Ureter (tissue), 1 donor: ENCODE measurements at places on chromosomes 7 and 10.

GRCh38 chr10:6877336-6877721, 297.3 kb upstream of the PRKCQ start:
- DNase-seq, result no peak

DNA sequence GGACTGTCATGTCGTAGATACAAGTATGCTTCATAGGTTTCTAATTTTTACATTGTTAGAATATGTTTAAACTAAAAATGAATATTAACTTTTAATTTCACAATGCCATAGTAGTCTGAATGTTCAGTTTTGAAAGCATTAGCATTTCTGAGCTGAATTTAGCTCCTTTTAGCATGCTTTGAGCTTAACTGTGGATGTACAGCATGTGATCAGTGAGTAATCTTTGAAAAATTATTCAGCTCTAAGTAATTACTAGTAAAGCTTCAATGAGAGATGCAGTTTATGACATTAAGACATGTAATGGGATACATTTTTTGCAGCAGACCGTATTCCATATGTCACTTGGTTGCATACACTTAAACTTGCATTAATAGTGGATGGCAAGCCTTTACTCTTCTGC, 114.1 kb upstream of the WNT16 start:
- no peak for DNase-seq

- no peak for DNase-seq
Measured at GRCh38 chr7:18384491-18385143, 110.9 kb upstream of the HDAC9 start.

DNA sequence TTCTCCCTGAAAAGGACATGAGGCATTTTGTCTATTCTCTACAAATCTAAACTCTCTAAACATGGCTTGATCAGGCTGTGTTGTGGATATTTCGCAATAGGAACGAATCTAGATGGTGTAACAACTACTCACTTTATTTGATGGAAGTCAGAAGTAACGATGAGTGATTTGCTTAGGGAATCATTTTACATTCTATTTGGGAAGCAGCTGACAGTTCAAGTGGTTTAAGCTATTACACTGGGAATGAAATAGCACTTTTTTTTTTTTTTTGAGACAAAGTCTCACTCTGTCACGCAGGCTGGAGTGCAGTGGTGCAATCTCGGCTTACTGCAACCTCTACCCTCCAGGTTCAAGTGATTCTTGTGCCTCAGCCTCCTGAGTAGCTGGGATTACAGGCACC, 44.1 kb downstream of the NPY start:
- no peak for DNase-seq

DNA sequence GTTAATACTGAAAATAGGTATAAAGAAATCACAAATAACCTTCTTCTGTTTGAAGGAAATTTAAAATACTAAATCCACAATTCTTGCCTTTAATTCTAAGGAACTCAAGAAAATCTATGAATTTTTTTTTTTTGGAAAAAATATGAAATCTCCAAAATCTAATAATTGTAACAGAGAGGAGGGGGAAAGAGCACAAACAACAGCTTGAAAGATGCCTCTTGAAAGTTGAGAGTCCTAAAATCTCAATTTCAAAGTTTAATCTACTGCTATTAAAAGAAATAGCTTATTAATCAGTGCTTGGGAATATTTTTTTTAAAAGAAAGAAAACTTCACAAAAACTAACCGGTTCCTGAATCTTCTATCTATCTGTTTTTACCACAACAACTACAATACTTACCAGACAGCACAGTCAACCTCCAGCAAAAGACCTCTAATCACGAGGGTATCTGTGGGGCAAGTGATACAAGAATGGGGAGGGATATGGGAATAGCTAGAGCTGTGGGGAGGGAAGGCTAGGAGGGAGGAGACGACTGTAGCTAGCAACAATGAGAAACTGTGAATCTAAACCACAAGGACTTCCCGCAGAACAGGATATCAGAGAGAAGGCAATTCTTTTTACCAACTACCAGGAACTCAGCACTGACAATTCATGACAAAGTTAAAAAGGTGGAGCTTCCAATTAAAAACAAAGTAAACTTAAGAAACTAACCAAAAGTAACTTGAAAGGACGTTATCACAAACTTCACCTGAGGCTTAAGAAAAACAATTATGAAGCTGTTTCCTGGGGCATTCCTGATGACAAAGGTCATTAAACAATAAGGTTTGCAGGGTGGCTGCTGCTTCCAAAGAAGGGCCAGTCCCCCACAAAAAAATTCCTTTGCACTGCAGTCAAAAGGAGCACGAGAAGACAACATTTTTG, at the start of gene USP54:
Gene USP54, minus strand, starts transcription at position 462 of the 919 bp plus-strand sequence. CDS start 15,684 bp downstream, outside the sequence.
- no peak for DNase-seq

DNA sequence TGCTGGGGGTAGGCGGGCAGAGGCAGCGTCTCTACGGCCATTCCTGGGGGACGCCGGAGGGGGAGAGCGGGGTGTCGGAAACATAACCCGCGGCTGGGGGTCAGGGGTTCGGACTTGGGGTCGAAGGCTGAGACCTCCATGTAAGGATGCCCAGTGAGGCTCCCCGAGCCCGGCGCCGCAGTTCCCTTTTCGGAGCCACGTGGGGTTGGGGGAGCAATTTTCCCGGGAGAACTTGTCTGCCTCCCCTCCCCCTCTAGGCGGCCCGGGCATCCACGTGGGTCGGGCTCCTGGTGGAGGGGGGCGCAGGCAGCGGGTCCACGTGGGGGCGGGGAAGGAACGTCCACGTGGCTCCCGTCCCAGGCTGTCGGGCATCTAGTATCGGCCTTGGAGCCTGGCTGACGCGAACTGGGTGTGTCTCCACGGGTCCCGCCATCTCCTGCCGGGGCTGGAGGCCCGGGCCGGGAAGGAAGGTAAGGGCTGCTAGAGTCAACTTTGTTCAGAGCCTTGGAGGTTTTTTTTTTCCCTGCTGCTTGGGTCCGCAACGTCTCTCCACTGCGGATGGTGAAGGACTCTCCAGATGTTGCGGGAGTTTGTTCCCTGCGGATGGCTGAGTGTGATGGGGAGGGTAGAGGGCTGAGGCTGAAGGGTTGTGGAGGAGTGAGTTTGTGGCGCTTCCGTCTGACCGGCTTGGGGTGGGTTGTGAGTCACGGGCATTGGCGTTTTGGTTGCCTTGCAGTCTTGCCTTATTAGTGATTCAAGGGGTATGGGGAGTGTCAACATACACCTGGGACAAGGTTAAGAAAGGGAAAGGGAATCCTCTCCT, 744 bp downstream of the PPRC1 start:
- peak; percentile 86 for DNase-seq

GRCh38 chr7:157502701-157503111, 165.9 kb downstream of the DNAJB6 start:
- peak; percentile 36 for DNase-seq

GRCh38 chr7:121515630-121516401, 119.7 kb upstream of the FAM3C start:
- no peak for DNase-seq

DNA sequence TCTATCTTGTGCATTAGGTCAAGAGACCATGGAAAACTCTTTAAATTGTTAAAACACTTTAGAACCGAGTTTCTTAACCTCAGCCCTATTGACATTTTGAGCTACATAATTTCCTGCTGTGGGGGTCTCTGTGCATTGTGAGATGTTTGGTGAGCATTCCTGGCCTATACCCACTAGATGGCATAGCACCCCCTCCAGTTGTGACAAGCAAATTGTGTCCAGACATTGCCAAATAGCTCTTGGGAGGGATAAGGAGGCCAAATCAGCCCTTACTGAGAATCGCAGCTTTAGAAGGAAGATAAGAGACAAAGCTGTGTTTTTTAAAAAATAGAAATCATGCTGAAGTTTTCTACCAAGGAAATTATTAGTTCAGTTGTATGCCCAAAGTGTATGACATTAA, 1158.5 kb upstream of the C7orf33 start:
- no peak for DNase-seq

GRCh38 chr10:17506390-17506789, 52.0 kb upstream of the ST8SIA6 start:
- DNase-seq, result no peak

GRCh38 chr10:132713421-132714095, 72.4 kb downstream of the NKX6-2 start:
- no peak for DNase-seq

DNA sequence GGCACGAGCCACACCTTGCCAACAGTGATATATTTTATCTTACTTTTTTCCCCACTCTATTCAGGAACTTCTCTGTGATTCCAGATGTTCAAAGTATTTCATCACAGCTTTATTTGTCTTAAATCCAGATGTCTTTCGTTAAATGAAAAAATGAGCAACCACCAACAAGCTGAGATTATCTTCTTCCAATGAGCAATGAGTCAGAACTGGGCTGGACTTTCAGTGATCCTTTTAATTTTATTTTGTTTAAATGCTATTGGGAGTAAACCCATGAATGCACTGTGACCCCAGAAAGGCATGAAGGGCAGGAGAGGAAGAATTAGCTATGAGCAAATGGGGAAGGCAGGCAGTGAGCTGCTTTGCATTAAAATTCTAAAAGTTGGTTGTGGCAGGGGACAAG, 77.6 kb upstream of the IMMP2L start:
- DNase-seq, result no peak

DNA sequence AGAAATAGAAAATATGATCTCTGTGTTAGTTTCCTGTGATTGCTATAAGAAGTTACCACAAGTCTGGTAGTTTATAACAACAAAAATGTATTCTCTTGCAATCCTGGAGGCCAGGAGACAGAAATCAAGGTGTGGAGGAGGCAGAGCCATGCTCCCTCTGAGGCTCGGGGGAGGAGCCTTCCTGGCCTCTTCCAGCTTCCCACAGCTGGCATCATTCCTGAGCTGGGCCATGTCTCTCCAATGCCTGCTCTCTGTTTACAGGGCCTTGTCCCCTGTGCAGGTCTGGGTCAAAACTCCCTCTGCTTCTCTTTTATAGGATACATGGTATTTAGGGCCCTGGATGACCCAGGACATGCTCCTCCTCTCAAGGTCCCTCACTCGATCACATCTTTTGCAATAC, 81.3 kb upstream of the RET start:
- DNase-seq, result no peak

GRCh38 chr7:29143751-29144150, 2.6 kb downstream of the CPVL start:
- no peak for DNase-seq

DNA sequence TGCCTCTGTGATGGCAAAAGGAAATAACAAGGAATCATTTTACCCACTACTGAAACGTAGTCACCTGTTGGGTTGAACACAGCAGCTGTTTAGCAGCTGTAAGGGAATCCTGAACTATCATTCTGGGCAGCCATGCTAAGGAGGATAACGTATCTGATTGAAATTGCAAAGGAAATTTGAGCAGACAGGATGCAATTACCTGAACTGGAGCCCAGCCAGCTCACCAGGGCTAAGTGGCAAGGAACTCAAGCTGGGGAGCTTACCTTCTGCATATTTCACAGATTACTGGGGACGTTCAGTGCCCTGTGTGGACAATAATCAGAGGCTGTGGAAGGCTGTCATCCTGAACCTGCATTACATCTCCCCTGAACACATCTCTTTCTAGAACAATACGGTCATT, 650.5 kb downstream of the SORCS3 start:
- no peak for DNase-seq

- no peak for DNase-seq
Measured at GRCh38 chr10:1123198-1123597, 67.0 kb downstream of the WDR37 start.

DNA sequence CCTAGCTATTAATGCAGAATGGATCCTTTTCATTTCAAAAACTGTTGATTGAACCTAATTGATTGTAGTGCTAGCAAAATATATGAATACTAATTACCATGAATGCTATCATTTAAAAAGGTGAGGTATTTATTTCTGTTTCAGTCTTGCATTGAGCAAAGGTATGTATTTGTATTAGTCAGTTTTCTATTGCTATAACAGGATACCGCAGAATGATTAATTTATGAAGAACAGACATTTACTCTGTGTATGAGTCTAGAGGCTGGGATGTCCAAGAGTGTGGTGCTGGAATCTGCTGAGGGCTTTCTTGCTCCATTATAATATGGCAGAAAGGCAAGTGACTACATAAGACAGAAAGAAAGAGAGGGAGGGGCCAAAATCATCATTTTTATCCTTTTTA, 199.2 kb downstream of the KIF20B start:
- DNase-seq, result no peak

- no peak for DNase-seq
Measured at GRCh38 chr7:99788554-99788953, 4.6 kb upstream of the CYP3A4 start.

DNA sequence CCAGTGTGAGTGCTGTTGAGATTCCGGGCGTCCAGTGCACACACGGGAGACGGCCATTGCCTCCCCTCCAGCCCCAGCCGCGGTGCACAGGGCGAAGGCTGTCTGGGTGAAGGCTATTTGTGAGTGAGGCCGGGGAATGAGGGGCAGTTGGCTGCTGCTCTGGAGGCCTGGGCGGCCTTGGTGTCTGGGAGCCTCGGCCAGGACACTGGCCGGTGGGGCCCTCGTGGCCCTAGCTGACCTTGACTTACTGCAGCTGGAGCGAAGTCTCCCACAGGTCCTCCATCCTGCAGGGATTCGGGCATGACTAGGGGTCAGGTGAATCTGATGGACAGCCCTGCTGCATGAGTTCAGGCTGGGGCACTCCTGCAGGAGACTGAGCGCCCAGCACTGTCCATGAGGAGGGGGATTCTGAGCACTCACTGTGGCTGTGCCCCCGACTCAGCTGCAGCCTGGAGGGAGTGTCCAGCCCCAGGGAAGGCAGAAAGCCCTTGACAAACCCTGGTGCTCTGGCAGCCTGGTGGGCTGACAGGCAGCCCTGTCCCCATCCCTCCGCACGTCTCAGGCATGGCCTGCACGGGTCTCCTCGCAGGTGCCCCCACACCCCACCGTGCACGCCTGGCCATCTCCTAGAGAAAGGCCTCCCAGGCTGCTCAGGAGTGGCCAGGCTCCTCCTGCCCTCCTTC, 52.7 kb upstream of the FAM20C start:
- no peak for DNase-seq

- DNase-seq, result no peak
Measured at GRCh38 chr7:51006483-51007235, 224.0 kb upstream of the GRB10 start.

DNA sequence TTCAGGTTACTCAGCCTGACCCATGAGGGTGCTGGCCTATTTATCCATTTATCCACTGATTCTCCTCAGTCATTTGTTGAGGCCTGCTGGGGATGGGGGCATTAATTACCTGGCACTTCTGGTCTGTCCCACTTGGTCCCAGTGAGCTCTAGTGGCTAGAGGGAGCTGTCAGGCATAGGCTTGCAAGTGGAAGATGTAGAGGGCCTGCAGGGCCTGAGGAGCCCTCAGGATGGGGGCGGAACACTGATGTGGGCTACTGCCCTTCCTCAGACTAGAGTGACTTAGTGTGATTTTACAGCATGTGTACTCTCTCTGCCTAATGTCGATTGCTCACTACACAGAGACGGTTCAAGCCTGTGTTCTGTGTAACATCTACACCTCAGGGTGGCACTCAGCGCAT, 45.3 kb downstream of the TMEM178B start:
- no peak for DNase-seq

GRCh38 chr10:52883996-52884871, 111.7 kb upstream of the MBL2 start:
- peak; percentile 67 for DNase-seq

DNA sequence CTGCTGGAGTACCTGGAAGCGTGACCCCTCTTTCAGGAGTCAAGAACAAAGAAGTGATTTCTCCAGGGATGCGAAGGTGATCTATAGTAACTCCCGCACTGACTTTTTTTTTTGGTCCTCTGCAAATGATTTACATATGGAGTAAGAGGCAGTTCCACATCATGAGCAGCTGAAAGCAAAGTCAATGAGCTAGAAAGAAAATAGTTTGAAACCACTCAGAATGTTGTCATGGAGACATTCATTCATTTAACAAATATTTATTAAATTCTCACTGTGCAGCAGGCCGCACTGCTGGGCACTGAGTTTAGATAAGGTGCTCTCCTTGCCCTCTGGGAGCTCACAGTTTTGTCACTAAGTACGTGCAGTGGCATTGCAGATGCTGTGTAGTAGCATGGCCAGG, 206.7 kb downstream of the CAMK1D start:
- no peak for DNase-seq

GRCh38 chr10:93281367-93281720, 200.8 kb downstream of the MYOF start:
- DNase-seq, result no peak
